Stimulated activated CD8-positive, alpha-beta memory T cell treated with anti-CD3 and anti-CD28 coated beads, Interleukin-2, amount 100 ng/mL, for 1 hour (primary cell): ENCODE measurements at places on chromosomes 5 and 9.

- no peak for DNase-seq
Observed at GRCh38 chr9:268616-269015, 54.0 kb downstream of the DOCK8 start.

DNA sequence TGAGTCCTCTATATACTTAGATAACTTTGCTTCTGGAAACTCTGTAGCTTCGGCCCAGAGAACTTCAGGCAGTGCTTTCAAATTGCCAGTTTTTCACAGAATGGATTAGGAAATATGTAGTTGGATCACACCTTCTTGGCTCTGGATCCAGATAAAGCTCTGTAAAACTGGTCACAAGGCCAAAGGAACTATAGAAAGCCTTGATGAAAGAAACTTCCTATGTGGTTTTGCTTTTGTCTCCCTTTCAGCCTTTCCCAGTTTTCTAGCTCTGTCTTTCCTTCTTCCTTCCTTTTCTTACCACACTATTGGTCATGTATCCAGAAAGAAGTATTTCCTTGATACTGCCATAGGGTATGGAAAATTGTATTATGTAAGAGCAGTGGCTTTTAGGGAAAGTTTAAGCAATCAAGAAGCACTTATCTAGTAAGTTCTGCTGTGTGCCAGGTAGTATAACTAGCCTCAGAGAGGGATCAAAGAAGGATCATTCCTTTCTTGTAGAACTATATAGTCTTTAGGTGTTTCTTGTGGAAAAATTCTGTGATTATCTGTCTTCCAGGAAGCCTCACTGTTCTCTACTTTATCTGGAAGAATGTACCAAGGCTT, 6.3 kb downstream of the GPR21 start:
- DNase-seq, result no peak

GRCh38 chr5:129698661-129699060, 49.2 kb upstream of the MINAR2 start:
- DNase-seq, result no peak

DNA sequence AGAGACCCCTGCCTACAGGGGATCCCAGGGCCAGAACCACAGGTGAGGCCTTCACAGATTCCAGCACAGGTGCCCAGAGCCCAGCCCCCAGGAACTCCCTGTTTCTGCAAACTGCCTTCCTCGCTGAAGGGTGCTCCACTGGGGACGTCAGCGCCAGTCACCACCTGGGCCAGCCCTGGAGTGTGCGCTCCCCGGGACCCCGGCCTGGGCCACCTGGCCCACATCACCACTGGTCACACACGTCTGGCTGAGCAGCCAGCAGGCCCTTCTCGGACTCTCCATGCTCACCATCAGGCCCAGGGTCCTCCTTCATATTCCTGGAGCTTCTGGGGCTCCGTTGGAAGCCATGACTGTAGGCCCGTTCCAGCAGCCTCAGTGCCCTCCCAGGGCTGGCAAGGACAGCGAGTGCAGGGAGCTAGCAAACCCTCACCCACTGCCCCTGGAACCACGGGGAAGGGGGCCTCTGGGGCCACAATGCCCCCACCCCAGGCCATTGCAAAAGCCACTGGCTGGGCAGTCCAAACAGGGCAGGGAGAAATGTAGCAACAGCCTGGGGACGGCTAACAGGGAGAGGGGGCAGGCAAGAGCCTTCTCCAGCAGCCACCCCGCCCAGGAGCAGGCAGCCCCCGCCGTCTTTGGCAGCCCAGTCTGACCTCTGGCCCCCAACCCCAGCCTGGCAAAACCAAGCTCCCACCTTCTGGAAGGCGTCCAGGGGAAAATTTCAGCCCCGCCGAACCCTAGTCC, 1.3 kb downstream of the AGPAT2 start:
- no peak for DNase-seq

DNA sequence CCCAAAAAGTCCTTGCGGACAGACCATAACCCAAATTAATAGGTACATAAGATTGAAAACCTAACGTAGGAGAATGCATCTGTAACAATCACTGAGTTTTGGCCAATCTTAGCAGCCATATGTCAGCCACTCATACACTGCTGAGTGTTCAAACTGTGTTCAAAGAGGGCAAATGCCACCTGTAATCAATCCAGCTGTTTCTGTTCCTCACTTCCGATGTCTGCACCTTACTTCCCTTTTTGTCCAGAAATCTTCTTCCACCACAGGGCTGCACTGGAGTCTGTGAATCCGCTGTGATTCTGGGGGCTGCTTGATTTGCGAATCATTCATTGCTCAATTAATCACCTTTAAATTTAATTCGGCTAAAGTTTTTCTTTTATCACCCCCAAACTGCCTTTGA, 263.9 kb downstream of the ICE1 start:
- DNase-seq, result no peak

DNA sequence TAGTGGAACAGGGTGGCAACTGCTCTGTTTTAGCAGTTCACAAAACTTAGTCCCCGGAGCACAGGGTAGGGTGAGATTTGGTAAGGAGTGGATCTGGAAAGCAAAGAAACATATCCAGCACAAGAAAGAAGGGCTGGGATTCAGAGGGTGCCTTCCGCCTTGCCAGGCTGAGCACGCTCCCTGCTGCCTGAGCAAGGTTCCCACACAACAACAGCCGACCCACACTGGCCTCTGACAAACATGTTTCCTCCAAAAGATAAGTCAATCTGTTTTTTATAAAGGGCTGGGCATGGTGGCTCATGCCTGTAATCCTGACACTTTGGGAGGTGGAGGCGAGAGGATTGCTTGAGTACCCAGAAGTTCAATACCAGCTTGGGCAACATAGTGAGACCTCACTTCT, 45.8 kb downstream of the RAB3C start:
- DNase-seq, result no peak

DNA sequence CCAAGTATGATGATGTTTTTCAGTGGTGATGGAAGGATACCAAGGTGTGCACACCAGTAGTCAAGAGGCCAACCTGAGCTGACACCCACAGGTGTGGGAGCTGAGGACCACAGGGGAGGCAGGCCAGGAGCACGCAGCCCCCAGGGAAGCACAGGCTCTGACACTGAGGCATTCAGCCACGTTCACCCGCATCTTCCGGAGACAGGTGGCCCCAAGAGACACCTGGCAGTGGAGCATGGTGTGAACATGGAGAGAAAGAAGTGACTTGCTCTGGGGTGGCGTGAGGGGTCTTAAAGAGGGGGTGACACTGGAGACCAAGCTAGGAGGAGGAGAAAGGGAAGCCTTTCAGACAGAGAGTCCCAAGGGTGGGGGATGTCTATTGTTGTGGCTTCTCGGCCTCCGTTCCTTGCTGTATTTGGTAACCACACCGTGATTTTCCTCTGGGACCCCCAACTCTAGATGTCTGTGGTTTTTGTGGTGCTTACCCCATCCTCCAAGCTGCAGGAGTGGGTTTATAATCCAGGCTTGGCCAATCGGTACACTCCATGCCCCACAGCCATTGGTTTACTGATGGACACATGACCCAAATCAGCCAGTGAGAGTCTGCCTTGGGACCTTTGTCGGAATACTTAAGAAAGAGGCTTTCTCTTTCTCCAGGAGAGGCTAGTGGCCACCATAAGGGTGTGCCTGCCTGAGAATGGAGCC, 84.6 kb downstream of the HRH2 start:
- no peak for DNase-seq

DNA sequence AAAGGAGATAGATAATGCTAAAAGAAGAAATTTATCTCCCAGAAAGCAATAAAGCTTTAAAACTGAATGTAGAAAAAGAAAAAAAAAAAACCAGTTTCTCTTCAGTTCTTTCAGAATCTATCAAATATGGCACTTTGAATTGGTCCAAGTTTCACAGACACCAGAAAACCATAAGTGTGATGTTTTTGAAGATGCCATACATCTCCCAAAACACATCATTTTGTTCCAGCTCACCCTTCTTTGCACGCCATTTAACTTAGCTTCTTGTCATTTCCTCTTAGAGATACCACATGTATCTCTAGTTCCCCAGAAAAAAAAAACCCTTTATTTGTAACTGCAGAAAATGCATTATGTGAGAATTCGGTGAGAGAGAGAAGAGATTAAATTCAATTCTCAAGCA, 46.1 kb upstream of the MAMDC2 start:
- no peak for DNase-seq
